ENCODE measurements at places on chromosomes 13 and 19.

DNA sequence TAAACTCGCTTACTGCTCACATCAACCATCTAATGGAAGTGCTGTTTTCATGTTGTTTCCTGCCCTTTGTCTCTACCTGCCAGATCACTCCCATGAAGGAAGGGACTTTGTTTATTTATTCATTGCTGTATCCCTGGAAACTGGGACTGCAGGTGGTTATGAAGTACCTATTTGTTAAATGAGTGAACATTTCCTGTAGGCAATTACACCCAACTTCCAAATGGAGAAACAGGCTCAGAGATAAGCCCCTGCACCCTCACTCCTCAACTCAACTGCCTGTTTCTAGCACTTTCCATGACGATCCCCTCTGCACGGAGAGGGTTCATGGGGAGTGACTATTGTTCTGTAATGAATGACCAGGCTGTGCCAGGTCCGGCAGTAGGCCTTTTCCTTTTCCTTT is 1.9 kb upstream of the SELENOW start:
- DNase-seq = peak; percentile 36

DNA sequence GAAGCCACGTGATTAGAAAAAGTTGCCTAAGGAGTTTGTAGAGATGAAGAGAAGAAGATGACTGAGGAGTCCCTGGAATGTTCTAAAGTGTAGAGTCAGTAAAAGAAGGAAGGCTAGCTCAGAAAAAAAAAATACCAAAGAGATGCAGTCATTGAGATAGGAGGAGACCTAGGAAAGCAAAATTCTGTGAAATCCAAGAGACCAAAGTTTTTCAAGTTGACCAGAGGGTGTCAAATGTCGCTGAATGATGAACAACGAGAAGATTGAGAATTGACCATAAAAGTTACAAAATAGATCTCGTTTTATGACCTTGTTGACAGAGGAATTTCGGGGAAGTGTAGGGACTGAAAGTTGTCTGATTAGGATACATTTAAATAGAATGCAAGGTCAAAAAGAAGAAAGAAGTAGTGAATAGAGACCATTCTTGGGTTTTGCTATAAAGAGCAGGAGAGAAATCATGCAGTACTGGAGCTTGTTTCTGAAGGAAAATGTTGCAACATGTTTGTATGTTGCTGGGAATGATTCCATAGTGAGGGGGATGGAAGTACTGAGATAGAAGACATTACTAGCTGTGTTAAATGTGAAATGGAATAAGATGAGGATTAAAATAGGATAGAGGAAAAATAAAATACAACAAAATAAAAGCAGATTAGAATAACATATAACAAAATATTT is 30.2 kb upstream of the HTR2A start:
- peak; percentile 58 for DNase-seq

GRCh38 chr13:42333613-42334328 is 61.8 kb downstream of the AKAP11 start:
- DNase-seq = peak; percentile 70

DNA sequence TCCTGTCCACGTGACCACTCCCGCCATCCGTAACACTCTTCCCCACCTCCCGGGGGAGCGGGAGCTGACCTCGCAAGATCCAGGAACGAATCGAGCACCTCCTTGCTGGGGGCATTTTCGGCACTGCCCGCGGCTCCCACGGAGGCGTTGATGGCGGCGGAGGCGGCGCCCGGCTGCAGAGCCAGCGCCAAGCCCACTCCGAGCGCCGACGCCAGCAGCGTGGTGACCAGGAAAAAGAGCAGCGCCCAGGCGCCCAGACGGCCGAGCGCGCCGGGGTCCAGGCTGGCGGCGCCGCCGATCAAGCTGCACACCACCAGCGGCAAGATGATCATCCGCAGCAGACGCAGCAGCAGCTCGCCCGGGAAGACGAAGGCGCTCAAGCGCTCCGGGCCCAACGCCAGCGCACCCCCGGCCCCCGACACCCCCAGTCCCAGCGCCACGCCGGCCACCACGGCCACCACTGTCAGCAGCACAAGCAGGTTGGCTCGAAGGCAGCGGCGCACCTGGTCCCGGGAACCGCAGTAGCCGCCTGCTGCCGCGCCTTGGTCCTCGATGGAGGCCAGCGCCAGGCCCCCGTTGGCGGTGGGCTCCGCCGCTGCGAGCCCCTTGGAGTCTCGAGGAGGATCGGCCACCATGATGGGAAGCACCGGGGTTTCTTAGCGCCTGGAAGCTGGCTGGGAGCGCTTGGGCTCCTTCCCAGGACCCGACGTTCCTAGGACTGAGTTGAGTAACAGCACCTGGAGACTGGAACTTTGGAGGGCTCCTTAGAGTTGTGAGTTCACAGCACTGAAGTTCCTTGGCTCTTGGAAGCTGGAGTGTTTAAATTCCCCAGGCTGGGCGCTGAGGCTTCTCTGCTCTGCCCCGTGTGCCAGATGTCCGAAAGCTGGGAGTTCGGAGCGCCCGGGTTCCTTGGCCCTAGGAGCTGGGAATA is 798 bp downstream of the SLC1A5 start:
- DNase-seq = peak; percentile 79

- DNase-seq = no peak
Observed at GRCh38 chr13:76297331-76297730, 588.9 kb downstream of the KCTD12 start.

- no peak for DNase-seq
Observed at GRCh38 chr13:46210362-46211083, 1.2 kb upstream of the LRRC63 start.

DNA sequence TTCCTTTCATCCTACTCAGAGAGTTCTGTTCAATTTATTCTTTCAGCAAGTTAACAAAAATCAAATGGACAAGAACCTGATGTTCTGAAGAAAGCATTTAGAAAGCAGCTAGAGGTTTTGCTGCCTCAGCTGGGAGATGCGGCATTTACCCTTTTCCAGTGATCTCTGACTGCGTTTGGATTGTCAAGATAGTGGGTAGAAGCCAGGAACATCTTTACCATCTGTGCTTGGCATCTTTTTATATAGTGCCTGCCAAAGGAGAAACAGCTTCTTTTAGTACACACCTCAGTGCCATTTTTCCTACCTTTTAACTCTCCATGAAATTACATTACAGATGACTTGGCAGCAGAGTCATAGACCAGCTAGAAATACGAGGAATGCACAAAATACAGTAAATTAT is 680.8 kb downstream of the SLITRK1 start:
- DNase-seq = no peak

DNA sequence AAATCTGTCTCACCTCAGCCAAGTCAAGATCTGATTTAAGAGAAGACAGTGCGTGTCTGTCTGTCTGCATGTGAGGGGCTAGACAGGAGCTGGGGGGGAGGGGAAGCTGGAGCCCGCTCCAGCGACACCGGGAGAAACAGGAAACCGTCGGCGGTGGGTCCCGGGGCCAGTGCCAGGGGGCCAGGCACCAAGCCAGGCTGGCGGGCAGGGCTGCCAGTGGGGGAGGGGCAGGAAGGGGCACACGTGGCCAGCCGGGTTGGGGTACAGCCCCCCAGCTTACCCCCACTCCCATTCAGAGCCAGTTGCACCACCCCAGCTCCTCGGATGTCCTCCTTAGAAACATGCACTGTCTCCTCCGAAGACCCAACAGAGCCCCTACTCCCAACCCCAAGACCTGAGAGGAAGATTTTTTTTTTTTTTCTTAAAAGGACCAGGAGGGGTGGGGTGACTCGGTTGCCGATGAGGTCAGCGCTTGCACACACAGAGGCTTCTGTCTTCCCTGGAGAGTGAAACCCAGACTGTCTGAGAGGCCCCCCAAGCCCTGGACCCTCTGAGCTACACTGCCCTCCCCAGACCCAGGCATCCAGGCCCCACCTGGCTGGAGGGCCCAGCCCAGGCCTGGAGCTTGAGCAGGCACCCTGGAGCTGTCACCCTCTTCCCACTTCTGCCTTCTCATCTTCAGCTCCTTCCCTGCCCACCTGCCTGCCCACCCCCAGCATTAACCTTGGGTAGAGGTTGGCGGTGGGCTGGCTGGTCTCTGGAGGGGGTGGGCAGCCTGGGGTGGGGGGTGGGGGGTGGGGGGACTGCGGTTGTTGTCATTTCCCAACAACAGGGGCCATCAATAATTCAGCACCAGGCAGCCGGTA is 4.0 kb downstream of the ERF start:
- peak; percentile 36 for DNase-seq

DNA sequence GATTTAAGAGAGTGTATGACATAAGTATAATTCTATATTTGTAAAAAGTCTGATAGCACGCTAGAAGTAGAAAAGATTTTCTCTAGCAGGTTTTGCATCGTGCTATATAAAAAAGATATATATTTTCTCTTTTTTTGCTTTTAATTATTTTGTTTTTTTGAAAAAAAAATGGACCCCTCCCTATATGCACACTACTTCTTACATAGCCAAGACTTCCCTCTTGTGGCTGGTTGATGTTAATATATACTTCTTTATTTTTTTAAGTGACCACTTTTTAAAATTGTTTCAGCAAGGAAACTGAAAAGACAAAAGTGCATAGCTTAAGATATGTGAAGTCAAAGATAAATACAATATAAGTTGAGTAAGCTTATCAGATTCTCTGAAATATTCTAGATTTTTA is 1202.8 kb downstream of the DIAPH3 start:
- peak; percentile 56 for DNase-seq

DNA sequence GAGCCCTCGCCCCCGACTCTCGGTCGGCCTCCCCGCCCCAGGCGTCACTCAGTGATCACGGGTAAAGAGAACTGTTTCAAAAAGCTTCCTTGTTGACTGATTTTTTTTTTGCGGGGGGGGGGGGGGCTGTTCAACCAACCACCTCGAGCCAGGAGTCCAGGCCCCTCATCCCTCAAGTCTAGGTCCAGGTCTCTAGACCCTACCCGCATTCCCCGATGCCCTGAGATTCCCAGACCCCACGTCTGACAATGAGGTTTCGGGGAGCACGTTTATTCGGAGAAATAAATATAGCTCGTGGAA is 4.3 kb downstream of the HRC start:
- no peak for DNase-seq

GRCh38 chr19:1266129-1266915 is 2.8 kb upstream of the CIRBP start:
- peak; percentile 92 for DNase-seq

DNA sequence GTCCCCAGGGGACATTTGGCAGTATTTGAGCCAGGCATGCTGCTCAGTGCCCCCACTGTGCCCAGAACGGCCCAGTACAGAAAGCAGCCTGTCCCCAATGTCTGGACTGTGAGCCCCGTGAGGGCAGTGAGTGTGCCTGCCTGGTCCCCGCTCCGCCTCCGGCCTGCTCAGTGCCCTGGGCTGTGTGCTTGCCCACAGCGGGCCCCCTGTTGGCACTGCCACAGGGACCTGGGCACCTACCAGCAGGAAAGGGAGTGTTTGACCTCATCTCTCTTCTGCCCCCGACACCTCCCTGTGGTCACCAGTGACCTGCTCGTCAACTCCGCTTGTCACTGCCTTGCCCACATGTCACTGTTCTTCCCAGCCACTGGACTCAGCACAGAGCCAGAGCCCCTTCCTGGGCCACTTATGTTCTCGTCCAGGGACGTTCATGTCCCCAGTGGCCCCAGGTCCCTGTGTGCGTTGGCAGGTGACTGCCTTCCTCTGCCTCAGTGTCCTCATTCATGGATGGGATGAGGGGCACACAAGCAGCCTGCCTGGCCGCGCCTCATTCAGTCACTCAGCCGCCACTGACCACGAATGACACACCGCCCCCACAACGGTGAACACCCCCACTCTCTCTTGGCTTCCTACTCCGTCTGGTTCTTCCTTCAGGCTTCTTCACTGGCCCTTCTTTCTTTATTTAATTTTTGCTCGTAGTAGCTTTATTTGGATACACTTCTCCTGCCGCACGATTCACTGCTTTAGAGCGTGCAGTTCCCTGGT is 2.8 kb downstream of the FZR1 start:
- DNase-seq = no peak

DNA sequence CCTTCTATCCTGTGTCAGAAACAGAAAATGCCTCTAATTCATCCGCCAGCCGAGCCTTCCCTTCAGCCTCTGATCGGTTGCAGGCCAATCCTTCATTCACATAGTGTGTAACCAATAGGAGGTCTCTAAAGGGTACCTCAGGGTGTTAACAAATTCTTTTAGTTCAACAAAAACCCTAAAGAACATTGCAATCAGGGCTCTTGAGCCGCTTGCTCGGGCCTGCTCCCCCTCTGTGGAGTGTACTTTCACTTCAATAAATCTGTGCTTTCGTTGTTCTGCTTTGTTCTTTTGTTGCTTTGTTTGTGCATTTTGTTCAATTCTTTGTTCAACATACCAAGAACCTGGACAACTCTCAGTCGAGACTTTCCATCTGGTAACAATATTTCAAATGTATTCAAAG is 366.5 kb downstream of the KCTD12 start:
- DNase-seq = no peak

DNA sequence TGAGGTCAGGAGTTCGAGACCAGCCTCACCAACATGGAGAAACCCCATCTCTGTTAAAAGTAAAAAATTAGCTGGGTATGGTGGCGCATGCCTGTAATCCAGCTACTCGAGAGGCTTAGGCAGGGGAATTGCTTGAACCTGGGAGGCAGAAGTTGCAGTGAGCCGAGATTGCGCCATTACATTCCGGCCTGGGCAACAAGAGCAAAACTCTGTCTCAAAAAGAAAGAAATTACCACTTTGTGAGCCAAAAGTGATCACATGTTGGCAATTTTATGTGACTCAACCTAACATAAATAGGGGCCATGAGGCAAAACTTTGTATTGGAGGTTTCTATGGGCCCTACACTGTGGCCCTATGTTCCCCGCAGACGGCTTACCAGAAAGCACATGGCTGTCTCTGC is 72.2 kb downstream of the MAP4K1 start:
- DNase-seq = no peak

- peak; percentile 73 for DNase-seq
Observed at GRCh38 chr19:49391581-49392399, 3.7 kb downstream of the KASH5 start.

DNA sequence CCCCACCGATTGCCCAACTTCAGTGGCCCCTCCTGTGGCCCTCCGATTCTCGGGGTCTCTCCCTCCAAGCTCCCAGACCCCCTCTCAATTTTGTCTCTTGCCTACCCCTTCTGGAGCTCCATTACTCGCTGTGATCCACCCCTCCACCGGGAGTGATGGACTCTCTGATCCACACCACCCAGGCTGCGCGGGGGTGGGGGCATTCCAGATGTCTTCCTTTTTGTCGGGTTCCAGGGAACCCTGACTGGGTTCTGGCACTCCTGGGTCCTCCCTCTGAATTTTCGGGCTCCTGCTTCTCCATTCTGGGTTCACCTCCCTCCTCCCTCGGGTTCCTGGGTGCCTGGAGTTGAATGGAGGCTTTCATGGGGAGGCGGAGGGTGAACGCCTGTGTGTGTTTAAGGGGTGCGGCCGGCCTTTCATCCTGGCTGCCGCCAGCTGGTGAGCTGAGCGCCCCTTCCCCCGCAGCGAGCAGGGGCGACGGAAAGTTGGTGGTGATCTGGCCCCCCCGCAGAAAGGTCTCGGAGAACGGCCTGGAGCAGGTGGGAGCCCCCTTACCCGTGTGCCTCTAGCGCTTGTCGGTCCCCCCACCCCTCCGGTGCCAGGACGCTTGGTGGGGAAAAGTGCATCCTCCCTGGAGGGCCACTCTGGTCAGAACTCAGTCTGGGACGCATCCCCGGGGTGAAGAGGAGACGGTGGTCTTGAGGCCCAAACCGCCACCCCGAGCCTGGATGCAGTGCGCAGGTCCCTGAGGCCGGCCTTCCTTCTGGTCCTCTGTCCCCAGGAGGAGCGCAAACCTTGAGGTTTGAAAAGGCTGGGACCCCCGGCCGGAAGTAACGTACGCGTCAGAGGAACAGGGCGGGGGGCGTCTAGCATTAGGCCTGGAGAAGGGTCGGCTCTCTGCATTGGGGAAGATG is 1.6 kb downstream of the MISP3 start:
- peak; percentile 63 for DNase-seq

All from mesenchymal stem cell (in vitro differentiated cells and primary cell).